ENCODE measurements at places on chromosomes 5 and 9. TPM values are rescaled to one million over a fixed set of nuclear protein-coding genes. Genes with fewer than 3 reads are reported as not detected.

The GFPT2 gene
- total RNA-seq: 98.0 TPM

The PGM5 gene
- total RNA-seq: 1.7 TPM

The MTX3 gene
- total RNA-seq: 8.5 TPM

The INSL4 gene
- total RNA-seq: not detected

The SPINK6 gene
- 1.1 TPM for total RNA-seq
